ENCODE measurements at places on chromosomes 2 and 18.

DNA sequence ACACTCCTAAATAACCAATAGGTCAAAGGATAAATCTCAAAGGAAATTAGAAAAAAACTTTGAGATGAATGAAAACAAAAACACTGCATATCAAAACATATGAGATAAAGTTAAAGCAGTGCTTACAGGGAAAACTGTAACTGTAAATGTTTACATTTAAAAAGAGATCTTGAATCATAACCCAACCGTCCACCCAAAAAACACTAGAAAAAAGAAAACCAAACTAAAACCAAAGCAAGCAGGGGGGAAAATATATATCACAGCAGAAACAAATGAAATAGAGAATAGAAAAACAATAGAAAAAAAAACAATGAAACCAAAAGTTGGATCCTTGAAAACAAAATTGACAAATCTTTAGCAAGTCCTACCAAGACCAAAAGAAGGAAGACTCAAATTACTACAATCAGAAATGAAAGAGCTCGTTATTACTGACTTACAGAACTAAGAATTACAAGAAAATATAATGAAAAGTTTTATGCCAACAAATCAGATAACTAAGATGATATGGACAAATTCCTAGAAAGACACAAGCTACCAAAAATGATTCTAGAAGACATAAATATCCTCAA, 65.6 kb downstream of the TLK1 start:
- no peak for DNase-seq

DNA sequence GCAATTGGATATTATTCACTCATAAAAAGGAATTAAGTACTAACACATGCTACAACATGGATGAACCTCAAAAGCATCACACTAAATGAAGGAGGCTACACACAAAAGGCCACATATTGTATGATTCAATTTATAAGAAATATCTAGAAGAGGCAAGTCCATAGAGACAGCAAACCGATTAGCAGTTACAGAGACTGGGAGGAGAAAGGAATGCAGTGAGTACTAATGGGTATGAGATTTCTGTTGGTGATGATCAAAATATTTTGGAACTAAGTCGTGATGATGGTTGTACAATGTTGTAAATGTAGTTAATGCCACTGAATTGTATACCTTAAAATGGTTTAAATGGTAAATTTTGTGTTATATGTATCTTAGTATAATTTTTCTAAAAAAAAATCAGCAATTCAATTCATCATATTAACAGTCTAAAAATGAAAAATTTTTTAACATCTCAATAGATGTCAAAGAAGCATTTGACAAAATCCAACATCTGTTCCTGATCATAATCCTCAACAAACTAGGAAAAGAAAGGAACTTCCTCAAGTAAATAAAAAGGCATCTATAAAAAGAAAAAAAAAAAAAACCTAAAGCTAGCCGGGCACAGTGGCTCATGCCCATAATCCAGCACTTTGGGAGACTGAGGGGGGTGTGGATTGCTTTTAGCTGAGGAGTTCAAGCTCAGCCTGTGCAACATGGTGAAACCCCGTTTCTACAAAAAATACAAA, 98.1 kb downstream of the TGIF1 start:
- peak; percentile 23 for DNase-seq

GRCh38 chr2:128245813-128246212, 72.9 kb downstream of the HS6ST1 start:
- DNase-seq = no peak

GRCh38 chr18:54878659-54879358, 50.5 kb downstream of the RAB27B start:
- DNase-seq = peak; percentile 6

GRCh38 chr2:46850742-46851141, 64.9 kb downstream of the MCFD2 start:
- DNase-seq = peak; percentile 87

DNA sequence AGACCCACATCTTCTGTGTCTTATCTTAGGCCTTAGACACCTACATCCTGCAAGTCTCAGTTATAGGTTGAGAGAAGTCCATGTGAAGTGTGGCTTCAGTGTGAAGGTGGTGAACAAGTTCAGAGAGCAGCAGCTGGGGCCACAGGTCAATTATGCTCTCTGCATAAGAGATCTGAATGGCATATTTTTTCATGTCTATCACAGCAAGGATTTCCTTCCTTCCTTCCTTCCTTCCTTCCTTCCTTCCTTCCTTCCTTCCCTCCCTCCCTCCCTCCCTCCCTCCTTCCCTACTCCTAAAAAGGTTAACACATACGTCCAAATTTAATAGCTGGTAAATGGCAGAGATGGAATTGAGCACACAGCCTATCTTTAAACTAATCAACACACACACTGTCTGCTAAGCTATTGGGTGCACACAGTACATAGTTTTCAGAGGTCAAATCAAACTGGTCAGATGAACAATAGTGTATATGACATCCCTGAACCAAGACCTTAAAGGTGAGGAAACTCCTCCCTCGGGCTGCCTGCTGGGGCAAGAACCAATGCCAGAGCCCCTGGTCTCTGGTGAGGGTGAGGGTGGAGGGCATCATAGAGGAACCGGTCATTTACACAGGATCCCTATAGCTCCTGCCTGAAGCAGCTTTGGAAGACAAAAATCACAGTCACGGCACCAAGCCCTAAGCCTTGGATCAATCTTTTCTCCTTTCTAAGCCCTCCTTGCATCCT, 240.9 kb downstream of the ICOS start:
- DNase-seq = no peak

DNA sequence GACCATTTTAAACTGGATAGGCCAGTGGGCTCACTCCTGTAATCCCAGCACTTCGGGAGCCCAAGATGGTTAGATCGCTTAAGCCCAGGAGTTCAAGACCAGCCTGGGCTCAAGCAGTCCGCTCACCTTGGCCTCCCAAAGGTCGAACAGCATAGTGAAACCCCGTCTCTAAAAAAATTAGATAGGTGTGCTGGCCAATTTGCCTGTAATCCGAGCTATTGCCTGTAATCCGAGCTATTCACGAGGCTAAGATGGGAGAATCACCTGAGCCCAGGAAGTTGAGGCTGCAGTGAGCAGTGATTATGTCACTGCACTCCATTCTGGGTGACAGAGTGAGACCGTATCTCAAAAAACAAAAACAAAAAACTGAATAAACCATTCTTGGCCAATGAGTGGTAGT, 52.6 kb upstream of the EMILIN2 start:
- DNase-seq = no peak

DNA sequence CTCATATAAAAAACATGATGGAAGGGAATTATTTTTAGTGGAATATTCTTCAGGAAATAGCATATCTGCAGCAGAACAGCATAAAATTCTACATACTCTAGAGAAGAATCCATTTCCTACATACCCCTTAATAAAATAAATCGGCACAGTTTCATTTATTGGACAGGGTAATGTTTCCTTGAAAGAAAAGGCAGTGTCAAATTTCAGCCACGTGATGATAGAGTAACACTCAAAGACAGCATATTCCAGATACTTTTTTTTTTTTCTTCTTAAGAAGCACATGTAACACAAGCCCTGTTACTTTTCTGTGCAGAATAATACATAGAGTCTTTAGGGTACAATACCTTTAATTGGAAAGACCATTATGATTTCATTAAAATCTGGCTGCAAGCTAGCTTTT, 204.4 kb downstream of the SRBD1 start:
- peak; percentile 21 for DNase-seq

DNA sequence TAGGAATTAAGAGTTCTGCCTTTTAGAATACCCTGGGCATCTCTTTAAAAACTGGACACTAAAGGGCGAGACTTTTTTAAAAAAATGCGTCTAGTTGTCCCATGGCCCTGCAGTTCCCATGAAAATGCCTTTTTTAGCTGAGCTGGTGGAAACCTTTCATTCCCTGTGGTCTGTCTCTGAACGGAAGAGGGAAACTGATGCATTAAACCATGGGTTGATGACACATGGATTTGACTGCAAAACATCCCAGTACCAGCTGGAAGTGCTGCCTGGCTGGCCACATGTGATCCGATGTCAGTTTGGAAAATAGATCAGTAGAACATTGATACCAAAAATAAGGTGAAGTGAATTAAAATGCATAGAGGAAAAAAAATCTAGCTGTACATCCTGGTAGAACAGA, 129.2 kb downstream of the MYO1B start:
- DNase-seq = no peak

GRCh38 chr18:26911840-26912239, 46.3 kb upstream of the AQP4 start:
- no peak for DNase-seq

DNA sequence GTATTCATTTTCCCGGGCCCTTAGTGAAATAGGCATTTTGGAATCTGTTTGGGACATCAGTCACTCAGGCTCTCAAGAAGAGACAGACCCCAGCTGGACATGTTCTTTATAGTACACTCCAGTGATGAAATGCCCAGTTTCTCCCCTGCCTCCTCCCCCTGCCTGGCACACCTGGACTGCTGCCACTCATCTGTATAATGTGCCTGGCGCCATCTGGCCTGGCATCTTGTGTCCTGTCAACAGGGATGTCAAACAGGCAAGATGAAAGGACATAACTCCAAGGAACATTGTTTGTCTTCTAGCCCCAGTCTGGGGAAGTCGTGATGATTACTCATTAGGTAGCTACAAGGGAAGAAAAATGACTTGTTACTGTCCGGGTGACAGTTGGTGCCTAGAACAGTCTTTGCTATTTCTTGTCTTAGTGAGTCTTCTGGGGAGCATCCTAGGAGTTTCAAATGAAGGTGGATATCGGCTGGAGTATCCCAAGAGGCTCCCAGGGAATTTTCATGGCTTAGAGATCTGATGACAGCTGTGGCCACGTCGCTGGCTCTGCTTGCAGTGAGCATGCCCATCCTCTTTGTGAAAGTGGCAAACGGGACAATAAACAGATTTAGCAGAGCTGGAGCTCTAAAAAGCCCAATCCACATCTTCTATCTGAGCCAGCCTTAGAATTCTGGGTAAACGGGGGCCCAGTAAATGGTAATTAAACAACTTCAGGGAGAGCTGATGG, 153.6 kb downstream of the ALK start:
- peak; percentile 65 for DNase-seq

- peak; percentile 22 for DNase-seq
Measured at GRCh38 chr2:23498943-23499342, 114.0 kb downstream of the KLHL29 start.

- no peak for DNase-seq
Measured at GRCh38 chr2:186913870-186914269, 64.9 kb upstream of the ZSWIM2 start.
